ENCODE measurements at places on chromosomes 7 and 10. TPM values are rescaled to one million over a fixed set of nuclear protein-coding genes. Genes with fewer than 3 reads are reported as not detected.

DRGX gene
- not detected for total RNA-seq

GDF2 gene
- total RNA-seq, result not detected

DPYSL4 gene
- total RNA-seq, result 11.7 TPM

NKX2-3 gene
- not detected for total RNA-seq

CNTNAP2 gene
- 2.1 TPM for total RNA-seq

CLDN3 gene
- total RNA-seq, result not detected

SEMA3C gene
- total RNA-seq, result 275 TPM

GCK gene
- total RNA-seq, result 0.34 TPM

ASB10 gene
- total RNA-seq, result not detected

CRYGN gene
- 0.14 TPM for total RNA-seq

CPA4 gene
- total RNA-seq, result 21.3 TPM

PPP1R3C gene
- total RNA-seq, result 20.8 TPM

PIK3AP1 gene
- total RNA-seq, result 0.64 TPM

HMX2 gene
- not detected for total RNA-seq

KCP gene
- 2.2 TPM for total RNA-seq

HYAL4 gene
- 0.14 TPM for total RNA-seq

ZWINT gene
- 1.4 TPM for total RNA-seq
